ENCODE measurements at places on chromosomes 13 and 19. TPM values are rescaled to one million over a fixed set of nuclear protein-coding genes. Genes with fewer than 3 reads are reported as not detected.

The KLK2 gene
- not detected for total RNA-seq

The PIK3R2 gene
- total RNA-seq, result 2.5 TPM

The C19orf85 gene
- not detected for total RNA-seq

The CHST8 gene
- under 0.01 TPM for total RNA-seq

The TEX26 gene
- total RNA-seq, result not detected

The TLE6 gene
- 1.7 TPM for total RNA-seq

The TMEM38A gene
- total RNA-seq, result 1.4 TPM

The ERICH6B gene
- total RNA-seq, result not detected

The CSNK1A1L gene
- total RNA-seq, result not detected

The CRX gene
- not detected for total RNA-seq

The MBD3L2 gene
- not detected for total RNA-seq

The FREM2 gene
- not detected for total RNA-seq

The BRCA2 gene
- 1.5 TPM for total RNA-seq

The CPB2 gene
- not detected for total RNA-seq

The ACP7 gene
- not detected for total RNA-seq

The TEAD2 gene
- 61.4 TPM for total RNA-seq

The FFAR2 gene
- not detected for total RNA-seq

The MEIS3 gene
- total RNA-seq, result 0.33 TPM

The C19orf18 gene
- total RNA-seq, result not detected

The SHISA7 gene
- total RNA-seq, result not detected

The NOVA2 gene
- total RNA-seq, result 3.7 TPM

The ZNF837 gene
- 1.8 TPM for total RNA-seq

The LRRC4B gene
- under 0.01 TPM for total RNA-seq

The OR7G3 gene
- total RNA-seq, result not detected

The CEACAM7 gene
- total RNA-seq, result 1.9 TPM

The ZNF730 gene
- 0.54 TPM for total RNA-seq

The NXNL1 gene
- total RNA-seq, result not detected

The RGL3 gene
- total RNA-seq, result 1.6 TPM

The GPR4 gene
- total RNA-seq, result 0.86 TPM

The ZFP82 gene
- total RNA-seq, result 7.3 TPM

The TNNI3 gene
- not detected for total RNA-seq

The SPTBN4 gene
- not detected for total RNA-seq

The LILRB5 gene
- not detected for total RNA-seq

The KCNRG gene
- total RNA-seq, result 9.5 TPM

The MEIOSIN gene
- total RNA-seq, result not detected

The SYNGR4 gene
- not detected for total RNA-seq

The MYBPC2 gene
- under 0.01 TPM for total RNA-seq

The POLRMT gene
- 22.3 TPM for total RNA-seq

The C5AR1 gene
- total RNA-seq, result not detected

The UBE2L5 gene
- total RNA-seq, result not detected

The GJB6 gene
- total RNA-seq, result not detected

The WDR62 gene
- total RNA-seq, result 0.98 TPM

The DAND5 gene
- 0.34 TPM for total RNA-seq

The CGB3 gene
- total RNA-seq, result not detected

The SOX1 gene
- not detected for total RNA-seq

The CALR gene
- 1,781 TPM for total RNA-seq

The CLEC4M gene
- total RNA-seq, result 160 TPM

The RNF17 gene
- not detected for total RNA-seq

The CCDC70 gene
- not detected for total RNA-seq

The DHDH gene
- not detected for total RNA-seq

The CAB39L gene
- total RNA-seq, result 7.6 TPM

The TDRD12 gene
- total RNA-seq, result 0.17 TPM

Data from dermis lymphatic vessel endothelial cell (primary cell).